ENCODE measurements at places on chromosomes 6 and 20. TPM values are rescaled to one million over a fixed set of nuclear protein-coding genes. Genes with fewer than 3 reads are reported as not detected.

The MUC22 gene
- total RNA-seq: not detected

The BMP2 gene
- 7.3 TPM for total RNA-seq

- DNase-seq: peak; percentile 21
These were observed 23.4 kb upstream of the SCGN start for GRCh38 chr6:25628471-25629197.

- DNase-seq: peak; percentile 89
These were observed 40.5 kb upstream of the OSTM1 start for GRCh38 chr6:108114841-108115597.
